Smooth muscle cell of the brain vasculature (primary cell): ENCODE measurements at places on chromosomes 13 and 19.

DNA sequence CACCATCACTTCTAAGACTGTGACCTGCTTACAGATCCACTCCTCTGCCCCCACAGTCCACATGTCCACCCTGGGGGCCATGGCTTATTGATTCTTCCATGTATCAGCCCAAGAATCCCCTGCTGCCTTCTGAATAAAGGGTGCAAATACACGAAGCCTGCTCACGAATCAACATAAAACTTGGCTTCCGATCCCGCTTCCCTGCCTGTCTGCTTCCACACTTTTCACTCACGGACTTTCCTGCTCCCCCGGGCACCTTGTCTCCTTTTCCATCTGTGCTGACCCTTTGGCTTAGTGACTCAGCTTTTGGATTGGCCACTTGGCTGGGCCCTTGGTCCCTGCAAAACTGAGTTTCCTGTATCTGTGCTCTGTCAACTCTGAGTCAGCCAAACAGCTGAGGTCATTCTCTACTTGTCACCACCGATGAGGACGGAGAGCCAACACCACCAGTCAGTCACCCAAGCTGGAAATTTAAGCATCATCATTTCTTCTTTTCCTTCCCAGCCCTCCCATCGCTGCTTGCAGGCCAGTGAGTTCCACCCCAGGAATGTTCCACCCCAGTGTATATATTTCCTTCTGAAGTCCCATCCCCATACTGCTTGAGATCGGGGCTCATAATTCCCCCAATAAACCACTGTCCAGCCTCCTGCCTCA, 11.4 kb upstream of the USP12 start:
- DNase-seq: no peak

DNA sequence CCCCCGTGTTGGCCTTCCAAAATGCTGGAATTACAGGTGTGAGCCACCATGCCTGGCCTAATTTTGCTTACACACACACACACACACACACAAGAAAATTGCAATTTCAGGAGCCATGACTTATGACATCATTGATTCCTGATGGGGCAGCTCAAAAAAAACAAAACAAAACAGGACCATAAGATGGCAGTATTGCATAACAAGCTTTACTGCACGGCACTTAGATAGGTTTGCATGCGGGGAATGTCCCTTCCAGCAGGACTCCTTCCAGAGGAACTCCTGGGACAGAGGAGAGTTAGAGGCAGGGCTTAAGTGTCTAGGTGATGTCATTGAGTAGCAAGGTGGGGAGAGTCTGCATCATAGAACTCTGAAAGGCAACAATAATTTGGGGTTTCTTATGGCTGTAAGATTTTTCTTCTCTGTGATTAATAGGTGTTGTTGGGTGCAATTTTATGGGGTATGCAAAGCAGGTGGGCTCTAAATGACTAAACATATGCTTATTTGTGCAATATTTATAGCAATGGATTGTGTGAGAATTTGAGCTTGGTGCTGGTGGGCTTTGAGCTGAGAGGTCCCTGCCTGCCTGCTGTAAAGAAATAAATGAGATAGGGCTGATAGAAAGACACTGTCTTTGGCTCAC, 9.0 kb upstream of the ACSBG2 start:
- DNase-seq: no peak

DNA sequence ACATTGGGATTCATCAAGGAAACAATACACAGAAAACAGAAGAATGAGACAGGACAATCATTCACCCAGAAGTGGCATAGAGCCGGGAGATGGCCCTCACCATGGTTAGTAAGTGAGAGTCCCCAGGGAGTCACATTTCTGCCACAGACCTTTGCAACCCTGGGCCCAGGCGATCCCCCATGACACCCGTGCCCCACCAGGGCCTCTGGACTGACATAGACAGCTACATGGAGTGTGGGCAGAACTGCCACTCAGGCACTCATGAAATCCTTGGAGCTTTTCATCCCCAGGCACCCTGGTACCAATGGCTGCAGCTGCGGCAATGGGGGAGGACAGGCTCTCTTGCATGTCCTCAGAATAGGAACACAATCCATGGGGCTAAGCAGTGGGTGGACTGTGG, 174.5 kb upstream of the TRPC4 start:
- DNase-seq: no peak

- no peak for DNase-seq
These were observed 12.0 kb downstream of the B3GNT8 start for GRCh38 chr19:41415154-41415571.

DNA sequence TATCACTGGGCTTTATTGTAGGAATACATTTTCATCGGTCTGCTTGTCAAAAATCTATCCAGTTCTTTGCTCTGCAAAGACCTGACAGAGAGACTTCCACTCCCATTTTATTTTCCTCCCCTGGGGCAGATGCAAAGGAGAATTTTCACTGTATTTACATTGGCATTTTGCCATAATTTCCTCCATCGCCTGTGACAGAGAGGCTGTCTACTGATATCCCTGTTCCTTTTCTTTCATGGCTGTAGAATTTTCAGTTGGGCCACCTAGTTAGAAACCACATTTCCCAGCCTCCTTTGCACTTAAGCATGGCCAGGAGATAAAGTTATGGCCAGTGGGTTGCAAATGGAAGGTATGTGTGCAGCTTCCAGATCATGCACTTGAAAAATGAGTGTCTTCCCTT, 89.3 kb downstream of the NUFIP1 start:
- DNase-seq: no peak

DNA sequence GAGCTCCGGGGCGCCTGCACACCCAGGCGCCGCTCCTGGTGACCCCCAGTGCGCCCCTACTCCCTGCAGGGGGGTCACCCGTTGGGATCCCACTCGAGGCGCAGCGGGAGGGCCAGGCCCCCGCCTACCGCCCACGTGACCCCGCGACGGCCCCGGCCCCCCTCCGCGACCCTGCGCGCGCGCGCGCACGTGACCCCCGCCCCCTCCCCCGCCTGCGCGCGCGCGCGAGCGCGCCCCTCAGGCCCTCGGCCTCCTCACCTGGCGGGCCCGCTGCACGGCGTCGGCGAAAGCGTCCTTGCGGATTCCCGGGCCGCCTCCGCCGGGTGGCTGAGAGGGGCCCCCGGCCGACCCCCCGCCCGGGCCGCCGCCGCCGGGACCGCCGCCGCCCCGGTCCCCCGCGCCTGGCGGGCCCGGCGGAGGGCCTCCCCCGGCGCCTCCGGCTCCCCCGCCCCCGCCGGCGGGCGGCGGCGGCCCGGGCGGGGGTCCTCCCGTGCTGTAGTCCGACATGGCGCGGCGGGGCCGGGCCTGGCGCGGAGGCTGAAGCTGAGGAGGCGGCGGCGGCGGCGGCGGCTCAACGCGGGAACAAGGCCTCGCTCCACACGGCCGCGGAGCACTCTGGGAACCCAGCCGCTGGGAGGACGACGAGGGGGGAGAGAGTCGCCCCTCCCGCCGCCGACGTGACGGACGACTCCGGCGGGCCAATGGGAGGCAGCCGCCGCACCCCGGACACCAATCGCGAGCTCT, at the start of gene KHSRP:
Gene KHSRP, minus strand, starts transcription at position 617 of the 744 bp plus-strand sequence. Its CDS starts 110 bp downstream, at position 507.
- no peak for DNase-seq

DNA sequence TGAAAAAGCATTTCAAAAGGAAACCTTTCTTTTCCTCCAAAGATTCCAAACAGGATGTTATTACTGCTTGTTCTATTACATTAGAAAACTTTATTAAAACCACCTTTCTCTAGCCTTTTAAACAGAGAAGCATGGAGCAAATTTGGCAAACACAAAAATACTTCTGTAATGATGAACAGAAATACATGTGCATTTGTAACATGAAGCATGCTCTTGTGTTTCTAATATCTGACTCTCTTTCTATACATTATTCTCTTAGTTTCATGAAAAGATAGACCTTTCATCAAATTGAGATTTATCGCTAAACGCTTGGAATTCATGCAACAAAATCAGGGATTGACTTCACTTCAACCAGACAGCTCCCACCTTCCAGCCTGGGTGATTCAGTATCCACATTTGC, 152.8 kb upstream of the IRS2 start:
- DNase-seq: no peak
